ENCODE measurements at places on chromosomes 6 and 20.

DNA sequence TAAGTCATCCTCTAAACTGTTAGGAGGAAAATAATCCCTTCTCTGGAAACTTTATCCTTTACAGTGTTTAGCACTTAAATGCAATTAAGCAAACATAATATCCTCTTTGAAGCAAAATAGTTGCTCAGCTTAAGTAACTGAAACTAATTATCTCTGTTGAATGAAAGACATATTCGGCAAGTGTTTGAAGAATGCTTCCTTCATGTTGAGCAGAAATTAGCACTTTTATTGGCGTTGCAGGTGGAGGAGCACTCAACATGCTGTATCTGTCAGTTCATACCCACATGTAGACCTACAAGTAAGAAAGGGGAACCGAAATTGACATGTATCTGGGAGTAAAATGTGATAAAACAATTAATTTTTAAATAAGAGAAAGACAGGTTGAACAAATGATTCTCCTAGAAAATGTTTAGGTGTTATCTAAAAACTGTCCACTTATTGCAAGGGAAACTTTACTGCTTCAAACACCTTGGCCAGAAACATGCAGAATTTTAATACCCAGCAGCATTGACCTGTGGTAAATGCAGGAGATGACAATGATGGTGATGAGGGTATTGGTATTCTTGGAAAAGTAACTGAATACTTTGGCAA lies 987.0 kb upstream of the MAP3K7 start:
- DNase-seq: no peak

GRCh38 chr20:50340541-50340940 lies 149.9 kb downstream of the CEBPB start:
- DNase-seq: no peak

- no peak for DNase-seq
Observed at GRCh38 chr6:44388135-44388487, 605 bp downstream of the CDC5L start.

GRCh38 chr6:101391772-101392585 lies 1.5 kb upstream of the GRIK2 start:
- DNase-seq: no peak

- DNase-seq: no peak
Observed at GRCh38 chr6:69128411-69128810, 493.3 kb downstream of the ADGRB3 start.

- DNase-seq: no peak
Observed at GRCh38 chr20:63736893-63737694, 630 bp downstream of the LIME1 start.

DNA sequence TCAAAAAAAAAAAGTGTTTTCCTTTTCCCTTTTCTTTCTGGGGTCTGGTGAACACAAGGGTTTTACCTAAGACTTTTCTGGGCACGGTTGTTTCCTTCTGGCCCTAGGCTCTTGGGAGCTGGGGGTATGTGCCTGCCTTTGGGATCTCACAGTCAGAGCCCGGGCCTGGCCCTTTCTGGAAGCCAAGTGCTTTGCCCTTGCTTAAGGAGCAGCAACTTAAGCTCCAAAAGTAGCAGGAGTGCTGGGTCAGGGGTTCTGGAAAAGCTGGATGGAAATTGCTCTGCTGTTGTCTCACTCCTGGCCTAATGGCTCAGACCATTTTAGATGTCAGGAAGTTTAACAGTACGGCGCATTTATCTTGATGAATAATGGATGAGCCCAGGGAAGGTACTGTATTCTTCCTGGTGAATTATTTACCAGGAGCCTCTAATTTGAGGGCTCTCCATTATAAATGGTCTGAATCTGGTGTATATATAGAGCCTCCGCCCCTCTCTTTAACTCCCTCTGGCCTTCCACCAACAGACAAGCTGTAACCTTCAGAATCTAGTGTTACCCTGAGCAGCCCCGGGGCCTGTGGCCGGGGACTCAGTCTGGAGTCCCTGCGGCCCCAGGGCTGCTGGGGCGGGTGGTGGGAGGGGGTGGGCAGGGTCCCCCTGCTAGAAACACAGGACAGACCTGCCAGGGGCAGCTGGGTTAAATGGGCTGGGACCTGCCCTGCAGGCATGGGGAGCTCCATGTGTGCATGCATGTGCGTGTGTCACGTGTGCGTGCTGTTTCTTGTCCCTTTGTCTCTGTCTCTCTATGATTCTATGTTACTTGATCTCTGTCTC lies 37.5 kb downstream of the PTK7 start:
- DNase-seq: no peak

DNA sequence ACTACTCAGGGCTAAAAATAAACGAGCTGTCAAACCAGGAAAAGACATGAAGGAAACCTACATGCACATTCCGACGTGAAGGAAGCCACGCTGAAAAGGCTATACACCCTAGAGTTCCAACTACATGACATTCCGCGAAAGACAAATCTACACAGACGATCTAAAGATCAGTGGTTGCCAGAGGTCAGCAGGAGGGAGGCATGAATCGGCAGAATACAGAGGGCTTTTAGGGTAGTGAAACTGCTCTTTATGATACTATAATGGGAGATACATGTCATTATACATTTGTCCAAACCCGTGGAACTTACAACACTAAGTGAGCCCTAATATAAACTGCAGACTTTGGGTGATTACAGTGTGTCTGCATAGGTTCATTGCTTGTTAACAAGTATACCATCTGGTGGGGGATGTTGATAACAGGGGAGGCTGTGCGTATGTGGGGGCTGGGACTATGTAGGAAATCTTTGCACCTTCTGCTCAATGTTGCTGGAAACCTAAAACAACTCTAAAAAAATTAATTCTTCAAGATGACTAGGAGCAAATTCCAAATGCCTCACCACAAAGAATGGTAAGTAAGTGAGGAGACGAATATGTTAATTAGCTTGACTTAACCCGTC lies 132.2 kb upstream of the CDH4 start:
- no peak for DNase-seq

- no peak for DNase-seq
Observed at GRCh38 chr6:53539561-53539960, 5.3 kb downstream of the GCLC start.

GRCh38 chr20:63054681-63055240 lies 48.0 kb upstream of the BHLHE23 start:
- DNase-seq: no peak

DNA sequence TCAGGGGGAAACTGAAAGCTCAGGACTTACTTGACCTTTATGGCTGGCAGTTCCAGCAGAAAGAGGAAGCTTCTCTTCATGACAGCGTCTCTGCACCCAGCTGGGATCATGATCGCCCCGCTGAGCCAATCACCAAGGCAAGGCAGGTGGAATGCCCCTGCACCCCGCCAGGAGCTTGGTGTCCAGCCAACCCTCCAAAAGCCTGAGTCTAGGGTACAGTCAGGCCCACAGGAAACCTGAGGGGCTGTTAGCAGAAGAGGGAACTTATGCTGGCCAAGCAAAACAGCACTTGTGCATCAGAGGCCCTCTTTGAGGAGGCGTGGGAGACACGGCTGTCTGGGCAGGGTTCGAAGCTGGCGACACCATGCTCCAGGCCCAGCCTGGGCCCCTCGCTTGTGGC lies 188.3 kb upstream of the GMDS start:
- no peak for DNase-seq

- no peak for DNase-seq
Observed at GRCh38 chr20:19944772-19945459, 72.2 kb upstream of the NAA20 start.

DNA sequence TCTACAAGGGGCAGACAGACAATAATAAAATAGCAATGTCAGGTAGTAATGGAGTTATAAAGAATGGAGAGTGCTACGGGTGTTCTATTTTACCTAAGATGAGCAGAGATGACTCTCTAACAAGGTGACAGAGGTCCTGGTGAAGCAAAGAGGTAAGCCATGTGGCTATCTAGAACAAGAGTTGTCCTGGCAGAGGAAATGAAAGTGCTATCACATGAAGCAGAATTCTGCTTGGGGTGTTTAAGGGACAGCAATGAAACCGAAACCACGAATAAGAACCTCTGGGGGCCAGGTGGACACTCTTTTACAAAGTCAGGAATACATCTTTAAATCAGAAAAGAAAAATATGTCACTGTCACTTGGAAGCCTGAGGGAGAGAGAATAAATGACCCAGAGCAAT lies 37.9 kb upstream of the IRAK1BP1 start:
- DNase-seq: no peak

GRCh38 chr20:46712056-46712636 lies 2.7 kb downstream of the SLC2A10 start:
- DNase-seq: no peak

DNA sequence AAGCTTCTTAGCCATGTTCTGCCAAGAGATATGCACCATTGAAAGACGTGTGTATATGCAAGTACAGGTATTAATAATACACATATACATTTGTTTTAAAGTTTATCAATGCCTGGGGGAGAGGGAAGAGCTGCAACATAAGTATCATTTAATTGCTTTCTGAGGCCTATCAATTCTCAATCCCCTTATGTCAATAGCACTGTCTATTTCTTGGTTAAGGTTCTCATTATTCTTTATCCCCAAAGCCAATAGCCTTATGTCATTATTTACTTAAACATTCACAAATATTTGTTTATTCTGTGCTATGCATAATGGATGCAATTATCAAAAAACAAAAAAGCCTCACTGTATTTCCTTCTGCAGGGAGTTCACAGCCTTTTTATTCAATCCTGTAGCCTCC lies 350.3 kb upstream of the KCNQ5 start:
- no peak for DNase-seq

GRCh38 chr6:71887744-71888230 lies 1.4 kb downstream of the RIMS1 start:
- no peak for DNase-seq

DNA sequence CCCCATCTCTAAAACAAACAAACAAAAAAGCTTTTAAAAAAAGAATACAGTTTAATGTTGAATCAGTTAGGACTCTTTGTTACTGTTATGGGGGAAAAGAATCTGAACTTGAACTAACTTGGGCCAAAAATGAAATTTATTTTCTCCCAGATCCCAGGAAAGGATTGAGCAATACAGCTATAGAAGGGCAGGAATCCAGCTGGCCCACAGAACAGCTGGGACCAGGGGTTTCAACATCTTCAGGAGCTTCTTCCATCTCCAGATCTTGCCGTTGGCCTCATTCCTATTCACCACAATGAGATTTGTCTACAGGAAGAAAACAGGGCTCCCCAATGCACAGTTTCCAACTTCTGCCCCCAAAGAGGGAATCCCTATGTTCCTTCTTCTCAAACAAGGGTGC lies 43.2 kb upstream of the AKAP12 start:
- DNase-seq: no peak

DNA sequence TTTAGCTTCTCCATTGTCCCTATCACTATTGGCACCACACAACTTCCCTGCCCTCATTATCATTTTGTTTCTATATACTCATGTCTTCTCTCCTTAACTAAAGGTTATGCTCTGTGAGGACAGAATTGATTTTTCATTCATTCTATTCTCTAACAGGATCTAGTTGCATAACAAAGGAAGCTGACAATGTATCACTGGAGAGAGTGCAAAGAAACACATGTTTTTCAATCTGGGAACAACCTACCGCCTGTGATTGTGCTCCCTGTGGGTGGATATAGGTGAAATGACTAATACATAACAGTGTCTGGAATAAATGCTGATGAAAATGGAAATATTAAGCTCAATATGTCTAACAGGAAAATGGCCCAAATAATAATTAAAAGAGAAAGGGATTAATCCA lies 56.6 kb downstream of the COL12A1 start:
- no peak for DNase-seq

DNA sequence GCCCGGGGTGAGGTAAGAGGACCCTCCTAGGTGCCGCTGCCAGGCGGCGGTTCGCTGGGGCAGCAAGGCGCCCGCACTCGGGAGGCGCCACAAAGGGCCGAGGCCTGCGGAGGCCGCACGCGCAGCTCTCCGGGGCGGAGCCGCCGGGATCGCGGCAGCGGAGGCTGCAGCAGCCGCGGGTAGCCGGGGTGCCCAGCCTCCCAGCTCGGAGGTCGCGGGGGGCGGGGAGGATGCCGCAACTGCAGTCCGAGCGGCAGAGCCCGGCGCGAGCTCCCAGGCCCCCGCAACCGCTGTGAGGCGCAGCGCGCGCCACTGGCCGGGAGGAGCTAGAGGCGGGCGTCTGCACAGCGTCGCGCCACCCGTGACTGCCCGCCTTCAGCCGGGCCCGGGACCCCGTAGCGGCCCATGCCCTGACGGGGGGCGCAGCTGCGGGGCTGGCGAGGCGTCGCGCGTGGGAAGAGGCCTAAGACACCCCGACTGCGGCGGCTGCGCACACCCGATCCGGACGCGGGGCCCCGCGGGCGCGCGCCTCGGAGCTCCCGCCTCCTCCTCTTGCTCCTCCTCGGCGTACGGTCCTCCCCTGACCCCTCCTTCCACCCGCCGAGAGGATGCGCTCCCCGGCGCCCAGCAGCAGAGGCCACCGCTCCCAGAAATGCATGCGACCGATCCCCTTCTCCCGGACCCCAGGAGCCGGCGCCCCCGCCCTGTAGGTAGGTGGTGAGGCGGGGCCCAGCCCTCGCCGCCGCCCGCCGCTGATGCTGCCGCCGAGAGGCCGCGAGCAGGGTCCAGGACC lies at the start of gene NCOA7:
Gene NCOA7 (plus strand): TSS at position 603 of the 793 bp plus-strand sequence. CDS start 24,395 bp downstream, outside the sequence.
- no peak for DNase-seq

GRCh38 chr20:38665506-38666285 lies 58.6 kb upstream of the SLC32A1 start:
- DNase-seq: no peak

DNA sequence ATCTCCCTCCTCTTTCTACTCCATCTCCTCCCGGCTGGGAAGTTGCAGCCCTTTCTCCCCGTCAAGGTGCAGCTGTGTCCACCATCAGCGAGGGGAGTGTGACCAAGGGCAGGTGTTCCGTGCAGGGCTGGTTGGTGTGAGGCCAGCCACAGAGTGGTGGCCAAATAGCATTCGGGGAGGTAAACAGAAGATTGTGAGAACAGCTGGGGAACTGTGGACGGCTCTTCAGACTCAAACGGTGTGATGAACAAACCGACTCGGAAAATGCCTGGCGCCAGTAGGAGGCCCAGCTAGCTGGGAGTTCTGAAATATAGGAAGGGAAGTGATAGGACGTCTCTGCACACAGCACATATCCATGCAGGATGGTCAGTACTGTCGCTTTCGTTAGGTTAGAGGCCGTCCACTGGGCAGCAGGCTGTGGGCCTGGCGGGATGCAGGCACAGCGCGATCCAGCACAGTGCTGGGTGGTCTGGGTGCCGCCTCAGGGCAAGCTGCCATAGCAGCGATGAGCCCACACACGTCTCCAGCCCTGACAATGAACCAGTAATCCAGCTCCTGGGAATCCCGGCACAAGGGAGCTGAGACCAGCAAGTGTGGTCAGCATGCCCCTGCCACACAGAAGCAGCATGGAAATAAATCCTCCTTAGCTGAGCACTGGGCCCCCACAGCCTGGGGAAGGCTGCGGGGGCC lies 258.1 kb downstream of the TAF4 start:
- DNase-seq: no peak

GRCh38 chr6:399785-400534 lies 8.4 kb downstream of the IRF4 start:
- DNase-seq: no peak

DNA sequence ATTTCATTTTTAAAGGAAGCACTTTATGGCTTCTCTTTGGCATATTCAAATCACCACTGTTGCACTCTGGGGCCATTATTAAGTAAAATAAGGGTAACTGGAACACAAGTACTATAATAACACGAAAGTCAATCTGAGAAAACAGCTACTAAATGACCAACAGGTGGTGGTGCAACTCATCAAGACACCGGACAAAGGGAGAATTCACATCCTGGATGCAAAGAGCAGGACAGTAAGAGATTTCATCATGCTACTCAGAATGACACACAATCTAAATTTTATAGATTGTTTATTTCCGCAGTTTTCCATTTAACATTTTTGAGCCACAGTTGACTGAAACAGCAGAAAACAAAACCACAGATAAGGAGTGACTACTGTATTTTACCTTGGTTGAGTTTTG lies 27.6 kb upstream of the LY86 start:
- DNase-seq: no peak

GRCh38 chr6:161218222-161218621 lies 55.6 kb downstream of the AGPAT4 start:
- no peak for DNase-seq

- no peak for DNase-seq
Observed at GRCh38 chr20:5665417-5665816, 84.8 kb upstream of the SHLD1 start.
